ENCODE measurements at places on chromosomes 5 and 9. TPM values are rescaled to one million over a fixed set of nuclear protein-coding genes. Genes with fewer than 3 reads are reported as not detected.

Gene TAF11L7
- not detected for total RNA-seq

Gene PCDHGB2
- 0.11 TPM for total RNA-seq

Gene CCL28
- 0.09 TPM for total RNA-seq

Gene CDKN2B
- total RNA-seq = not detected

Gene FOXD4L4
- total RNA-seq = 0.04 TPM

Gene ELOVL7
- 13.5 TPM for total RNA-seq

Gene ADAMTS16
- total RNA-seq = 1.4 TPM

Gene PTGDS
- total RNA-seq = 1.4 TPM

Gene IFNA14
- not detected for total RNA-seq

Gene DAB2IP
- total RNA-seq = 11.0 TPM

Gene PPP3R2
- total RNA-seq = not detected

Gene CER1
- total RNA-seq = not detected

Gene MYOT
- total RNA-seq = 0.21 TPM

Gene SLC6A7
- 0.02 TPM for total RNA-seq

Gene CYSTM1
- total RNA-seq = 141 TPM

Gene INSL4
- total RNA-seq = 17.1 TPM

Gene MCC
- 0.26 TPM for total RNA-seq

Gene RNF38
- 11.5 TPM for total RNA-seq

Gene UNC13B
- 12.8 TPM for total RNA-seq

Gene MARVELD2
- 2.7 TPM for total RNA-seq

Gene SCGB3A2
- total RNA-seq = not detected
